CD4-positive, CD25-positive, alpha-beta regulatory T cell (primary cell): ENCODE measurements at places on chromosomes 7 and 10. TPM values are rescaled to one million over a fixed set of nuclear protein-coding genes. Genes with fewer than 3 reads are reported as not detected.

GRCh38 chr7:38051786-38052185, 126.3 kb upstream of the STARD3NL start:
- no peaks in the 10 kb centered on the region for H3K36me3 ChIP-seq
- H3K27ac ChIP-seq = no peak overlapping the region
- no peaks in the 10 kb centered on the region for H3K27me3 ChIP-seq
- no peaks in the 10 kb centered on the region for H3K4me1 ChIP-seq
- no peak for DNase-seq

- H3K27me3 ChIP-seq = no peaks in the 10 kb centered on the region
- no peak overlapping the region for H3K27ac ChIP-seq
- peaks cover 4% of the 10 kb centered on the region for H3K4me1 ChIP-seq
- H3K4me3 ChIP-seq = no peak overlapping the region
Measured at GRCh38 chr10:35409094-35409582, 72.8 kb downstream of the CCNY start.

- no peaks in the 10 kb centered on the region for H3K4me1 ChIP-seq
- DNase-seq = no peak
- H3K27me3 ChIP-seq = no peaks in the 10 kb centered on the region
- no peaks in the 10 kb centered on the region for H3K36me3 ChIP-seq
- H3K27ac ChIP-seq = no peak overlapping the region
- H3K4me3 ChIP-seq = no peak overlapping the region
Measured at GRCh38 chr7:21108182-21108581, 319.7 kb upstream of the SP4 start.

MEST gene
- 3.8 TPM for total RNA-seq
